ENCODE measurements at places on chromosomes 1 and 21.

DNA sequence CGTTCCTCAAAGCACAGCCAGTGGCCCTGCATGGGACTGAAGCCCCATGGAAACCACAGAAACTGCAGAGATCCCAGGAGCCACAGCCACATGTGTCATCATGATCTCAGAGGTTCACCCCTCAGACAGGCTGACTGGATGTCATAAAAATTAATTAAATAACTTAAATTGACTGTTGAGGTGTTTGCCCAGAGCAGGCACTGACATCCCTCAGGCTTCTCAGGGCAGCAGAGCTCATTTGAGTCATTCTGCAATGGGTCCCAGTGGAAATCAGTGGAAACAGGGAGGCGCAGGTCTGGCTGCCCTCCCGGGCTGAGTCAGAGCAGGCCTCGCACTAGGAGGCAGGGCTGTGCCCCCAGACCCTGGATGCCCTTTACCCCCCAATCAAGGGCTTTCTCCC lies 135.1 kb downstream of the CDC7 start:
- no peak for DNase-seq

- no peak for DNase-seq
These were observed 1328.6 kb downstream of the MRPL39 start for GRCh38 chr21:24278711-24279110.

- DNase-seq = peak; percentile 44
These were observed 25.3 kb downstream of the SLC30A7 start for GRCh38 chr1:100921110-100921706.

DNA sequence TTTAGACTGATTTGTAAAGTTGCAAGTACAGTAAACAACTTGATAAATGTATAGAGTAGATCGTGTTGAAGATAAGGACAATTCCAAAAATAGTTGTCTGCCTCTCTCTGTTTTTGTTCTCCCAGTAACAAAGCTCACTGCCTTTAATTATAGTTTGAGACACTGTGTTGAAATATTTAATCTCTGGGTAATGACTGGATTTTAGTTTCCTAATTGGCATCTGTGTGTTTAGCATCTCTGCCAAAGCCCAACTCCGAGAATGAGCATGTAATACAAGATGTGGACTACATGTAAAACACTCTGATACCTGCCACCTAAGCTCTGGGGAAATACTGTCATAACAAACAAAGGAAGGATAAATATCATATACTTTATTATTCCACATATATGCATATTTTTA lies 27.7 kb upstream of the SDE2 start:
- no peak for DNase-seq

- no peak for DNase-seq
These were observed 306.9 kb downstream of the ASTN1 start for GRCh38 chr1:176857632-176858031.
